Stimulated activated CD4-positive, alpha-beta T cell treated with anti-CD3 and anti-CD28 coated beads, Interleukin-15, amount 100 ng/mL, for 1 hour (primary cell): ENCODE measurements at places on chromosomes 12 and 14.

DNA sequence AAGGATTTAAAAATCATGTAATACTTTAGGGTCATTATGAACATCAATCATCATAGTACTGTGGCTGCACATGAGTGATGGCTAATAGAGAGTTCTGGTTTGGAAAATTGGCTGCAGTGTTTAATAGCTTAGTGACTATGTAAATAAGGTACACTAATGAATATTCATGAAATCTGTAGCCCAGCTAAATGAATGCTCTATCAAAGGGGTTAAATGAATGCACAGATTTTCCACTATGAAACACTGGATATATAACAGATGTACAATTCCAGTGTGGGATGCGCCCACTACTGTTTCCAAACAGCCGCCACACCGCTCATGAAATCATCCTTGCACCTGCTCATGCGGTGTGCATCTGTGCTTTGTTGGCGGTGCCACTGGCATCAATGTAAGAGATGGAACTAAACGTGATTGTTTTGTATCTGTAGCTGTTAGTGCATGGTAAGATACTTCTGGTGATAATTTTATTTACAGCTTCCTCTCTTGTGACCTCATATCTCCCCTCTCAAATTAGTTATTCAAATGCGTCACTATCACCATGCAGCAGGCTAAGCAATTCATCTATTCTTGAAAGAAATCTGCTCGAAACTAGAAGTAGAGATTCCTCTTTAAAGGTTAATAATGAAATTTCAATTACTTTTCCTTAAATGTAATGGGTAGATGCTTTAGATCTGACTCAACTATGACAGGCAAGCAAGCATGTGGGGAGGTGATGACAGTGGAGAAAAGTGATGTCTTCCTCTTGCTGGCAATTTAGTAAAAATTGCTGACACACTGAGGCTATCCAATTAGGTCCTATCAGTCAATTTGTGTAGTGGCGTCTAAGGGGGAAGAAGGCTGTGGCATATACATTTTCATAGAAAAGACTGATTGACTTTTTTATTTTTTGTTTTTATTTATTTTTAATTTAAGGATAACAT, 433.6 kb downstream of the AEBP2 start:
- no peak for DNase-seq

- DNase-seq = no peak
These were observed 83.4 kb upstream of the NOS1 start for GRCh38 chr12:117444781-117445180.

GRCh38 chr14:93322929-93323599, 9.8 kb downstream of the BTBD7 start:
- DNase-seq = no peak

DNA sequence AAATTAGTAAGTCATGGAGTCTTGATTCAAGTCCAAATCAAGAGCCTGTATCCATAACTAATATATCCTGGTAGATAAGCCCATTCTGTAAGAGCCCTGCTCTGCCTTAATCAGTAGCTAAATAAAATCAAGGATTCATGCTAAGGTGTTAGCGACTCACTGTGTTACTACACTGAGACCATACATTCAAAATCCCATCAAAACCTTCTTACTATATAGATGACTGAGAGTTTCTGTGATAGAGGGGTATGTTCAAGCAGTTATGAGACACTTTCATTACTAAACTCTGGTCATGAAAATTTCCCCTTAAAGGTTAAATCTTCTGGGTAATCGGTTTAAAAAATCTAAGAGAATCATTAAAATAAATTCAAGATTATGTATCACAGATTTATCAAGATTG, 78.5 kb downstream of the MDGA2 start:
- no peak for DNase-seq

- DNase-seq = no peak
These were observed 17.6 kb upstream of the CHST11 start for GRCh38 chr12:104439137-104439536.

DNA sequence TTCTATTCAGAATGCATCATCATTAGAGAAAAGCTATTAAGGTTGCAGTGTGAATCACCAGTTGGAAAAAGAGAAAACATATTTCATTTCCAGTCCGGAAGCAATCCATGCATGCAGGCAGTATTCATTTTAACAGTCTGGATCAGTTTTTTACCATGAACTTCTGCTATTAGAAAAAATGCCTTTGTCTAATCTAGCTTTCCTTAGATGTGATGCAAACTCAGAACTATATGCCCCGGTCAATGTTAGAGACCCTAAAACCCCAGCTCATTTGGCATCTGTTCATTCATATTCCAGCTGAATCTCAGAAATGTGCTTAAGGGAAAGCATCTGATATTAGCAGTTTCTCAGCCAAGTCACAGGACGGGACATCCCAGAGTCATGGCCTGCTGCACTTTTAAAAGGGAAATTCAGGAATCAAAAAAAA, 8.5 kb downstream of the IRAK3 start:
- no peak for DNase-seq

- DNase-seq = no peak
These were observed 68.1 kb downstream of the LRRK2 start for GRCh38 chr12:40292788-40293429.

GRCh38 chr12:71158361-71158882, 623 bp upstream of the TSPAN8 start:
- no peak for DNase-seq

DNA sequence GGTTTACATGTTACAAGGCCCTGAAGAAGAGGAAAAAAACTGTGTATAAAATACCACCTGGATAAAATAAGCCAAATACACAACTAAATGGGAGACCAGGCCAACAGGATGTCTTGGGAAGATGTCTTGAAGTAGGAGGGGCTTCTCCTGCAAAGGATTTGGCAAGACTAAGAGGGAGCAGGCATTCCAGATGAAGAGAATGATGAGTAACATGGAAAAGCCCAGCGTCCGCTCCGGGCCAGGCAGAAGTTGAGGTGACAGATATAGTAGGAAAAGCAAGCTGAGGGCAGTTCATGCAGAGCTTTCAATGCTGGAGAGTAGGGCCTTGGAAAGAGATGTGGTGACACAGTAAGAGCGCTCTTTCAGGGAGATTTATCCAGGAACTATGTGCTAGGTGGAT, 16.1 kb upstream of the EIF4B start:
- no peak for DNase-seq

DNA sequence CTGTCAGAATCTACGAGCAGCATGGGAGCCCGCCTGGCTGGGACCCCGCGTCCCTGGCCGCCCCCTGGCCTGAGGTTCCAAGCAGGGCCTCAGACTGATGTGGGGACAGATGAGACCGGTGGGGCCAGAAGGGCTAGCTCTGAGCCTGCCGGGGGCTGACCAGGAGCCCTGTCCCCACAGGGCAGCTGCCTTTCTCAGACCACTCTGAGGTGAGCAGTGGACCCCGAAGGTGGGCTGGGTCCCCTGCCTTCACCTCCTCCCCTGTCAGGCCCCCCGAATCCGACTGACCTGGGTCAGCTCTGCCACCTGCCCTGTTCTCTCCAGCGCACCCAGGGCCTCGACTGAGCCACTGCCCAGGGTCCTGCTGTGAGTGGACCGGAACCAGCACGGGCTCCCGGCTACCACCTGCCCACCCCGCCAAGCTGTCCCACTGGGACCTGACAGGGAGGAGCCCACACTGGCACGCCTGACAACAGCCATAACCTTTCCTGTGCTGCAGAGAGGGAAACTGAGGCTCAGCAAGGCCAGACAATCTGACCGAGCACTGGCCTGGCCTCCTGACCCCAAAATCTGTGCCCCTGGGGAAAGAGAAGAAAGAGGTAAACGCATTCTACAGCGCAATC, 29.7 kb upstream of the TMEM179 start:
- no peak for DNase-seq

GRCh38 chr12:22919883-22920282, 294.9 kb downstream of the ETNK1 start:
- DNase-seq = no peak

GRCh38 chr12:111488271-111488670, 82.5 kb downstream of the SH2B3 start:
- no peak for DNase-seq
